ENCODE measurements at places on chromosomes 16 and 17.

DNA sequence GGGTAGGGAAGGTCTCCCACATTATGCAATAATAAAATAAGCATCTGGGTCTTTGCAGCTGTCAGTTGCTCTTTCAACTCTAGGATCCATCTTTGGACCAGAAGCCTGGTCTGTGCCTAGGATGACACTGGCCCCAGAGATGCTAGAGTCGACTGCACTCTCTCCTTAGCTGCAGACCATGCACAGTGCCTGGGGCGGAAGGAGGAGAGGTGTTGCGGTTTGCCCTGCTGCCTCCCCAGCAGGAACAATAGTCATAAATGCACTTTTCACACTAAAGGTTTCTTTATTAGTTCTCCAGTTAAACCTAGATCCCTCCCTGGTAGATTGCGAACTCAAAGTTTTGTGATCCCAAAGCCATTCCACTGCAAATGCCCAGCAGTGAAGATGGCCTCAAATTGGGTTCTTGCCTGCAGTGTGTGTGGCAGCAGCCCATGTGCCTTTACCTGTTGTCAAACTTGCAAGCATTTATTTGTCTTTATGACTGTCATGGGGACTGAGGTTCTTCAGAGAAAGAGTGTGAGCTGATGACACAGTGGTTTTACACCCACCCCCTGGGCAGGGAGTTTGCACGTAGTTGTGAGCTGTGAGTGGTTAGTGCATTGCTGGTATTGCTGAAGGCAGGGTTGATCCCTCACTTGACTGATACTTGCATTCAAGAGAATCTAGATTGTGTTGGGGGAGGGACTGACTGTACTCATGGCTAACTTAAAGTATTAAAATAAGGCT lies 10.3 kb downstream of the ATXN1L start:
- peak; percentile 57 for DNase-seq

DNA sequence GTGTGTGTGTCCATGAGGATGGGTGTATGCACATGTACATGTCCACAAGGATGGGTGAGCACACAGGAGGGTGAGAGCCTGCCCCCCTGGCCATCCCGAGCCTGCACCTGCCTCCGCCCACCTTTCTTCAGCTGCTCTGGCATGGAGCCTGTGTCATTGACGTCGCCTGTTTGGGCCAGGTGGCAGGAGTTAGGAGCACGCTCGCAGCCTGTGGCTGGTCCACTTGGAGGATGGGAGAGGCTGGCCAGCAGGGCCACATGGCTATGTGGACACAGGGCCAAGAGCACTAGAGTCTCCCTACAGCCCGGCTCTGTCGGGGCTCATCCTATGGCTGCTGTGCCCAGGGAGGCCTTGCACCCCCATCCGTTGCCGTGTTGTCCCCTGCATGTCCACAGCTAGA lies 21.4 kb downstream of the BAHCC1 start:
- no peak for DNase-seq

DNA sequence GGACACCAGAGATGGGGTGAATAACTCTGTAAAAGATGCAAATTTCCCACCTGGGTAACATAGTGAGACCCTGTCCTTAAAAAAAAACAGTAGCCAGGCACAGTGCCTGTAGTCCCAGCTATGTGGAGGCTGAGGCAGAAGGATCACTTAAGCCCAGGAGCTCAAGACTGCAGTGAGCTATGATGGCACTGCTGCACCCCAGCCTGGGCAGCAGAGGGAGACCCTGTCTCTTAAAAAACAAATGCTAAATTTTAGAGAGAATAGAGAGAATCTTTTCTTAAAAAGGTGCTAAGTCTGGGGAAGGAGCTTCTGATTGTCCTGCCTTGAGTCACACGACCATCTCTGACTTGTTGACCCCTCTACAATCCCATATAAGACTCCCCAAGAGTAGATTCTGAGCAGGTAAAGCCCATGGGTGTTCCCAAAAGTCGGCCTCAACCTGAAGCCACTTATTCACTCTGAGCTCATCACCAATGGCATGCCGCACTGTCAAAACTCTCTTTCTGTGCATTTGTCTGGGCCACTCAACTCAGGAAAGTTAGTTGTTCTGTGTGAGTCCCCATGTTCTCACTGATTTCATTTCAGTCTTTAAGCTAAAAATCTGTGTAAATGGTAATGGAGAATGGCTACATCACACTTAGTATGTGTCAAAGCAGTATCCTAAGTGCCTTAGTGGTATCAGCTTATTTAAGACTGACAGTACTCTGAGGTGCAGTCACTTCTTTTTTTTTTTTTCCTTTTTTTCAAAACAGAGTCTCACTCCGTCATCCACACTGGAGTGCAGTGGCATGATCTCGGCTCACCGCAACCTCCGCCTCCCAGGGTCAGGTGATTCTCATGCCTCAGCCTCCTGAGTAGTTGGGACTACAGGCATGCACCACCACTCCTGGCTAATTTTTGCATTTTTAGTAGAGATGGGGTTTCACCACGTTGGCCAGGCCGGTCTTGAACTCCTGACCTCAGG lies 41.6 kb downstream of the PRKCB start:
- no peak for DNase-seq

DNA sequence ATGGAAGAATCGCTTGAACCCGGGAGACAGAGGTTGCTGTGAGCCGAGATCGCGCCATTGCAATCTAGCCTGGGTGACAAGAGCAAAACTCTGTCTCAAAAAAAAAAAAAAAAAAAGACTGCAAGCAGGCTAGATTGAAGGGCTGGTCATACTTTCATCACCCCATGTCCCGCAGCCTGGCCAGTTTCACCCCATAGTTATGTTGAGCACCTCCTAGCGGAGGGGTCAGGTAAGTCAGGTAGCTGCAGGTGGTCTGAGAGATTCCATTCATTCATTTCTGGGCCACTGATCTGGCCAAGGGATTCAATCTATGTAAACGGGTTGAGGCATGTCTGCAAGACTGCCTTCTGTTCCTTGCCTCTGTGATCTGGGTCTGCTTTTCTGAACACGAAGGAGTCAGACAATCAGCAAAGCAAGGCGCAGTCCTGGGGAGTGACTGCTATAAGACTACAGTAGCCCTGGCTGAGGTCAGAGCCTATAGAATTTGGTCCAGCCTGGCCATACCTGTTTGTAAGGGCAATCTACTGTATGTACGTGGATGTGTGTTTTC lies 23.6 kb upstream of the BPTF start:
- DNase-seq = no peak

DNA sequence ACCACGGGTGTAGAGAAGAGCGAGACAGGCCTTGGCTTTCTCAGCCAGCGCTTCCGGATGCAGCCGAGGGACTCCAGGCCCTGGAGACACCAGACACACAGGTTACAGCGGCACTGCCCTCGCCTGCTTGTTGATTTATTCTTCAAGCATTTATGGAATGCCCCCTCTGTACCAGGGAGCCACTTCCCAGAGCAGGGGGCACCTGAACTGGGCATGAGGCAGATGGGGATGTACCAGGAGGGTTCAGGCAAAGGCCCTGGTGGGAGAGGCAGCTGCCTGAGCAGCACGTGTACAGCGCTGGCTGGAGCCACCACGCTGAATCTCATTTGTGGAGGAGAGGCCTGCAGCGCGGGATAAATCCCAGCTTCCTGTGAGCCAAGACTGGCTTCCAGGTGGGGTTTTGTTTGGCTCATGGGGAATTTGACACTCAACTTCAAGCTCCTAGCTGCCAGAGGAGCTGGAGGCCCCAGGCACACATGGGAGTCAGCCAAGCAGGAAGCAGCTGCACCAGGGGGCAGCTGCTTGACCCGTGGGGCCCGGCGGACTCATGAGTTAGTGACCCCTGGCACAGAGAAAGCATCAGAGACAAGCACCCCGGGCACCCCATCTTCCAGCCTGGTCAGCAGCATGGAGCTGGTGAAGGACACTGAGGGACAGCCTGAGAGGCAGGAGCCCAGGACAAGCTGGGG lies 59.7 kb downstream of the IL21R start:
- DNase-seq = no peak

- no peak for DNase-seq
Measured at GRCh38 chr17:40099619-40100418, 570 bp downstream of the NR1D1 start.

Measured in activated CD4-positive, alpha-beta T cell treated with anti-CD3 and anti-CD28 coated beads, Interleukin-2, Interleukin-6, amounts not matched to agents 100 ng/mL and 50 ng/mL, durations not matched to agents 16 hours and 8 hours (primary cell).